ENCODE measurements at places on chromosomes 16 and 17. TPM values are rescaled to one million over a fixed set of nuclear protein-coding genes. Genes with fewer than 3 reads are reported as not detected.

DNA sequence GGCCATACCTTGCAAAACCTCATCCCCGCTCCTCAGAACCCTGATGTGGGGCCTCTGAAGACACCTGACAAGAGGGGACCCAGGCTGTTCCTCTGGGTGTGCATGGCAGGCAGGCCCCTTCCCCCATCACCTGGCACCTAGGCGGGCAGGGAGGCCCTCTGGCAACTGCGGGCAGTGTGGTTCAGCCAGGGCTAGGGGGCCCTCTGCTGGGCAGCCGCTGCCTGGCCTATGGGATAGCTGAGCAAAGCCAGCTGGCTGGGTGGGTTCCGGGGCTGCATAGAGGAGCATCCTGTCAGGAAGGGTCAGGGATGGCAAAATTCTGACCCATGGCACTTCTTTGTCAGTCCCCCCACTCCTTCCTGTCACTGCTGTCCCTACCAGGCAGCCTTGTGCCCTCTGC lies 228.7 kb upstream of the ASIC2 start:
- DNase-seq = no peak

DNA sequence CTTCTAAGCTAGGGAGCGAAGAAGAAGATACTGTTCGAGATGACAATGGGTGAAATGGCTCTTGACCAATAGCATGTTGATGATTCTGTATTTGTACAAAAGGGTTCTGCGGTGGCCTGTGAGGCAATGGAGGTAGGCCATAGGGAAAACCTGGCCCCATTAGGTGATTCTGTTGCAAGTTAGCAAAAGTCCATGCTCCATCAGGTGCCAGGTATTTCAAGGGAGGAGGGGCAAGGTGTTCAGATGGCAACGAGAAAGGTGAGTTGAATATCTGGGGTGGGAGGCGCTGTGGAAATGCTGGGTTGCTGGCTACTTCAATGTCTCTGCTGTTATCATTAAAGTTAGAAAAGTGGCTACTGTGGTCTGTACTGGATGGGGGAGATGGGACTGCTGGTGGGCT lies 62.8 kb downstream of the CACNG1 start:
- no peak for DNase-seq

DNA sequence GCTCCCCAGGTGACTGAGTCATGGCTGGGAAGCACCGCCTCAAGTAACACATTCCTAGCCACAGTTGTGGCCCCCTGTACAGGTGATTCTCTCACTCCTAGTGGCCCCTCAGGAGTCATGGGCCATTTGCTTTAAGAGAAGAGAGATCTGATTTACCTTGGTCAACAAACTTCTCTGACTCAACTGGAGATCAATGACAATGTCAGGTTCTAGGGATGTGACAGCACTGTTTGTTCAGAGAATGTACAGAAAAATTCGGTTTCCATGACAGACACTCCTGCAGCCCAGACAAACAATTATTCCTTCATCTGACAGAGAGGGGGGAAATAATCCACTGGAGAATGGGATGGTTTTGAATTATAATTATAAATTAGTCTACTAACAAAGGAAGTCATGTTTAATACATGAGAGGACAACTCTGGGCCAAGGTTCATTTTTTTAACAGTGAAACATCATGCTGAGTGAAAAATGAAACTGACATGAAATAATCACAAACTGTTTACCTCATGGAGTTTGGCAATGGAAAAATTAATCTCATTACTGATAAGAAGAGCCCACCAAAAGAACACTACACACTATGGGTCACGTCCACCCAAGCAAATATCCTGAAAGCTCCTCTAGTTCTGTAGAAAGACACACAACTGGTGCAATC lies 9.7 kb downstream of the ERN1 start:
- no peak for DNase-seq

DNA sequence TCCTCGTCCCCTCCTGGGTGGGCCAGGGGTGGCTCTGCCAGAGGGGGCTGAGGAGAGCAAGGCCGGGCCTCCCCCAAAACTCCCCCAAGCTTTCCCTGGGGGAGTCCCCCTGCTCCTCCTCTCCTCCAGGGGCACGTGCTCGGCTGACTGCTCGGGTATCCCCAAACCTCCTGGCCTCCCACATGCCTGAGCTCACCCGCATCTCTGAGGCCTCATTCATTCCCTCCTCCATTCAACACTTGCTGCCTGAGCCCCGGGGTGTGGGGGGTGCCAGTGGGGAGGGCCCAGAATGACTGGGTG lies 83.1 kb downstream of the RTN4RL1 start:
- DNase-seq = no peak

DNA sequence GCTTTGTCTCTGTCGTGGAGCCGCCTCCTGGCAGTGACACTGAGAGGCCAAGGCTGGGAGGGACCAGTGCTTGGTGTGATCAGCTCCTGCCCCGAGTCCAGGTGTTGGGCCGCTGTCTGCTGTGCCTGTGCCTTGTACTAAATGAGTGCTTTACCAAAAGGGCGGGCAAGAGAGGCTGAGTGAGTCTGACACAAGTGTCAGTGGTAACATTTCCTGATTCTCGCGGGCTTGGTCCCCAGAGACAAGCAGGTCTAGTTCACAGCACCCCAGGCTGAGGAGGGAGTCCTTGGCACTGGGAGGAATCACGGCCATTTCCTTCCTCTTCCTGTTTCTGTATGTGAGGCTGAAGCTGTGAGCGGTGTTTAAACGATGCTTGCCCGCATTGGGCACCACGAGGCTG lies 30.2 kb downstream of the PLD6 start:
- DNase-seq = peak; percentile 28

MMP2 gene
- total RNA-seq = not detected

TLK2 gene
- total RNA-seq = 77.5 TPM

Measured in naive thymus-derived CD4-positive, alpha-beta T cell (primary cell).